ENCODE measurements at places on chromosomes 2 and 18.
A peak's percentile ranks its signal among the peaks of the same experiment; 100 is the strongest.

DNA sequence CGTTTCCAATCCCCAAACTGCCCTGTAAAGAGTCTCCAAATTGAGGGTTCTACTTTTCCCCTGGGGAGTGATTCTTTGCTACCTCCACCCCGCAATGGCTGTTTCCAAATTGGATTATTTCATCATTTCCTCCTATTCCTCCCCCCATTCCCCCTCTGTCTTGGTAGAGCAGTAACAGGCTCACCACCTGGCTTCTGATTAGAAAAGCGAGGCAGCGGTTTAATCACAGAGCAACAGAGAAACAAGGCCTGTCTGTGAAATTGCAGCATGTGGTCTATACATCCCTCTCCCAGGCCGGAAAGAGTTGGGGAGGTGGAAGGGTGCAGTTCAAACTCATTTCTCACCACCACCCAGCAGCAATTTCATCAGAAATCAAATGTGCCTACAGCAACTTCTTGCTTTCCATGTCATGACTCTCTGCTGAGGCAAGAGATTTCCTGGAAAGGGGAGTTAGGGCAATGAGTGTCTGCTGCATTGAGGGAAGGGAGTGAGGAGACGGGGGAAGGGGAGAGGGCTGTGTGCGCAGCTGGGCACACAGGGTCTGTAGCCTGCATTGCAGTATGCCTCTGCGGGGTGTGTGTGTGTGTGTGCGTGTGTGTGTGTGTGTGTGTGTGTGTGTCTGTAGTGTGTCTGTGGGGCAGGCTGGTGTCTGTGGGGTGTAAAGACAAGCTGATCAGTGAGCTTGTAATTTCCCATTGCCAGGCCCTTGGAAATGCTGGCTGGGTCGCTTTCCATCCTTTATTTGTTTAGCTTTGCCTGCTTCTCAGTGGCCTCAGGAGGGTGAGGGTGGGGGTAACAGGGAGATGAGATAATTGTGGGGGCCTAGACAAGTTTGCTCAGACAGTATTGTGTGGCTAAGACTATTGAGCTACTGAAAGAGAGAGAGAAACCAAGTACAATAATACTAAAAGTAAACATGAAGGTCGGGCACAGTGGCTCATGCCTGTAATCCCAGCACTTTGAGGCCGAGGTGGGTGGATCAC, 13.5 kb upstream of the IGFBP2 start:
- no peaks in the 10 kb centered on the region for H3K36me3 ChIP-seq
- DNase-seq: no peak
- H3K4me3 ChIP-seq: peak overlapping the region; percentile 6
- H3K27ac ChIP-seq: peak overlapping the region; percentile 93
- H3K27me3 ChIP-seq: peaks cover 11% of the 10 kb centered on the region
- H3K4me1 ChIP-seq: peaks cover 28% of the 10 kb centered on the region

- H3K4me1 ChIP-seq: peaks cover 18% of the 10 kb centered on the region
- H3K27me3 ChIP-seq: no peaks in the 10 kb centered on the region
- DNase-seq: no peak
Measured at GRCh38 chr18:61882296-61883004, 10.4 kb downstream of the RNF152 start.

DNA sequence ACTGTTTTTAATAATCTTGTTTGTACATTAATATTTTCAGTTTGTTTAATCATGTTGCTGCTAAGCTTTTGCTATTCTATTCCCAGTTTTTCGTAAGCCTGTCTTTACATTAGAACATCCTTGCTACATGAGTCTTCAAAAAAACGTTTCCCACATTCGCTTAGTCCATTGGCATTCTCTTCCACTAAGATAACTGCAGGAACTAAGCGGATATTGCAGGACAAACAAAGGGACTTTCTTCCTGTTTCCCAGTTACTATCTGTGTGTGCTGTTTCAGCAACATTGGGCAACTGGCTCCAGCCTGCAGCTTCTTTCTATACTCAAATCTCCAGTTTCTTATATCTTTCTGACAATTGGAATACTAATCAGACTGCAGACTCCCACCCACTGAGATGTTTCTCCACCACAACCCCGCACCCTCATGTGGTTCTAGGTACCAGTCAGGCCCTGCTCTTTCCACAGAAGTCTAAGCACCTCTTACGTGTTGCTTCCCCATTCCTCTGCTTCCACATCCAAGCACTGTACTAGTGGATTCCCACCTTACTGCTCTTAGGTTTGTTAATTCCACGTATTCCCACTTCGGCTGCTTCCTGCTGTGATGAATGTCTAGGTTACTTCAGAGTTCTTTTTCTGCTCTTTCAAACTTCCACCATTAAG, 420.3 kb downstream of the LRRTM4 start:
- no peak overlapping the region for H3K4me3 ChIP-seq
- peak overlapping the region; percentile 43 for H3K27ac ChIP-seq
- DNase-seq: no peak
- H3K4me1 ChIP-seq: no peaks in the 10 kb centered on the region
- no peaks in the 10 kb centered on the region for H3K36me3 ChIP-seq
- no peaks in the 10 kb centered on the region for H3K27me3 ChIP-seq

DNA sequence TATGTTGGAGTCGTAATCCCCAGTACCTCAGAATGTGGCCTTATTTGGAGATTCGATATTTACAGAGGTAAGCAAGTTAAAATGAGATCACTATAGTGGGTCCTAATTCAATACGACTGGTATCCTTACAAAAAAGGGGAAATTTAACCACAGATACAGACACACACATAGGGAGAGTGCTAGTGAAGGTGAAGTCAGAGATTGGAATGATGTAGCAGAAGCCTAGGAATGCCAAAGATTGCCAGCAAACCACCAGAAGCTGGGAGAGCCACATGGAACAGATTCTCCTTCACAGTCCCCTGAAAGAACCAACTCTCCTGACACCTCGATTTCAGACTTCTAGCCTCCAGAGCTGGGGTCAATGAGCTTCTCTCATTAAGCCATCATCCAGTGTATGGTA, 17.7 kb upstream of the ACTR3 start:
- H3K27ac ChIP-seq: no peak overlapping the region
- DNase-seq: no peak
- H3K4me1 ChIP-seq: peaks cover 8% of the 10 kb centered on the region
- H3K36me3 ChIP-seq: no peaks in the 10 kb centered on the region
- H3K4me3 ChIP-seq: no peak overlapping the region
- peaks cover 2% of the 10 kb centered on the region for H3K27me3 ChIP-seq

- no peak overlapping the region for H3K4me3 ChIP-seq
- peaks cover 17% of the 10 kb centered on the region for H3K4me1 ChIP-seq
- H3K27me3 ChIP-seq: peaks cover 86% of the 10 kb centered on the region
- no peaks in the 10 kb centered on the region for H3K36me3 ChIP-seq
Measured at GRCh38 chr18:24914685-24915084, 437.3 kb downstream of the ZNF521 start.

DNA sequence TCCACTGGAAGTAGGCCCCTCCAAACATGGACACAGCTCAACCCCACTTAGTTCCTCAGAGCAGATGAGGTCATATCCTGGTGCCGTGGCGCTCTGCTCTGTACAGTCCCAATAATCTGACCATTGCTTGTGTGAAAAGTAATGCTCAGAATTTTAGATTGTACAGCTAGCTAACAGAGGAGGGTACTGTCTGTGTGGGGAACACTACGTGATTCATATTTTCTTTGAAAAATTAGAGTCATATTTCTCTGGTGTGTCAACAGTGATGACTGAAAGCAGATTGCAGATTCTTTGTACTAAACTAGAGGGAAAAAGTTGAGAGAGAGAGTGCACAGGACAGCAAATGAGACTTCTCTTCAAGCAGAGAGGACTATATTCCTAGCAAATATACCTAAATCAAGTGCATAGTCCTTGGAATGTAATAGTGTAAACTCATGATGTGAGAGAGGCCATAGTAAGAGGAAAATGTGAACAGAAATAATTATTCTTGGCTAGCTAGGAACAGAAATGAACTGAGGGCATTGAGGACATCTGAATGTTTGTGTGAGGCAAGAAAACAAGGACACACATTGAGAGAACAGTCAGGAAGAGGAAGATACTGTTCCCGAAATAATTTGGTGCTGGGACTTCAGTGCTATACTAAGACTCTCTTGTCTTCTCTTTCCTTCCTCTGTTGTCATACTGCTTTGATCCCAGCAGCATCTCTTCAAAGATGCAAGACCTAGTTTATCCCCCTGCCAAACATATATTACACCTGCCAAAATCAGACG, 157.0 kb upstream of the RND3 start:
- H3K27me3 ChIP-seq: no peaks in the 10 kb centered on the region
- H3K4me1 ChIP-seq: peaks cover 11% of the 10 kb centered on the region
- no peak for DNase-seq
- no peak overlapping the region for H3K4me3 ChIP-seq

DNA sequence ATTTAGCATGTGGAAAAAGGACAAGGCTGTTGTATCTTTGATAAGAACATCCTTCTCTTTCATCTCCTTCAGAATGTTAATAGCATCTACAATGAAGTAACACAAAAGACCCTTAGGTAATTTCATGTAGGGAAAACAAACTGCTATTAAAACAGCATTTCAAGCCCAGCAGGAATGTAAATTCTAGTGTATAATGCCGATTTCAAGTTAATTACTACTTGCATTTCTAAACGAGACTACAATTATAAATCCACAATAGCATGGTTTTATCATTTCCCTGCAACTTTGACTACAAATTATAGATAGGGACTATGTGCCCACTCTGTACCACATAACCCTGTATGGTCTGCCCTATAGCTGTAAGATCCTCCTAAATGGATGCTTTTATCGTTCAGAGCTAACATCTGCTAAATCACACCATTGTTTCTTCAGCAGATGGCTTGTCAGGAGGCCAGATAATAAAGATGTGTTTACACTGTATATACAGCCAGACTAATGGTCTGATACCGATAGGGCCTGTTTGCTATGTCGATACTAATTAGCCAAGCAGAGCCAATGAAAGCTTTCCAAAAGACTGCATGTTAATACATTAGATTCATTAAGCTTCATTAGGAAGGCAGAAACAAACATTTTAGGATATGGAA, 51.9 kb downstream of the LRPPRC start:
- H3K4me1 ChIP-seq: peaks cover 23% of the 10 kb centered on the region
- H3K27me3 ChIP-seq: peaks cover 30% of the 10 kb centered on the region
- H3K4me3 ChIP-seq: no peak overlapping the region
- H3K36me3 ChIP-seq: peaks cover 47% of the 10 kb centered on the region
- no peak for DNase-seq

GRCh38 chr18:42513441-42513840, 558.4 kb downstream of the PIK3C3 start:
- no peak for DNase-seq
- peaks cover 35% of the 10 kb centered on the region for H3K4me1 ChIP-seq
- no peaks in the 10 kb centered on the region for H3K27me3 ChIP-seq
- no peak overlapping the region for H3K27ac ChIP-seq

Data from progenitor cell of endocrine pancreas (in vitro differentiated cells).